CD4-positive, CD25-positive, alpha-beta regulatory T cell (primary cell): ENCODE measurements at places on chromosomes 6 and 20. TPM values are rescaled to one million over a fixed set of nuclear protein-coding genes. Genes with fewer than 3 reads are reported as not detected.

CNKSR3 gene
- total RNA-seq = 0.25 TPM

SSTR4 gene
- not detected for total RNA-seq

CST7 gene
- 30.7 TPM for total RNA-seq

SLC2A4RG gene
- total RNA-seq = 110 TPM

TRIM10 gene
- not detected for total RNA-seq

MAPK13 gene
- total RNA-seq = 68.7 TPM

FAM229B gene
- 0.49 TPM for total RNA-seq

FAM217A gene
- not detected for total RNA-seq

PSORS1C1 gene
- total RNA-seq = not detected

GRCh38 chr6:137823826-137824555 is 43.1 kb upstream of the TNFAIP3 start:
- H3K4me1 ChIP-seq = peaks cover 87% of the 10 kb centered on the region
- peak overlapping the region; percentile 77 for H3K4me3 ChIP-seq
- peak; percentile 90 for DNase-seq
- H3K27me3 ChIP-seq = no peaks in the 10 kb centered on the region
- no peaks in the 10 kb centered on the region for H3K36me3 ChIP-seq
- H3K27ac ChIP-seq = peak overlapping the region; percentile 97

GRCh38 chr6:92706976-92707375 is 712.4 kb downstream of the EPHA7 start:
- DNase-seq = no peak
- H3K36me3 ChIP-seq = no peaks in the 10 kb centered on the region
- no peaks in the 10 kb centered on the region for H3K27me3 ChIP-seq
- no peak overlapping the region for H3K4me3 ChIP-seq

DNA sequence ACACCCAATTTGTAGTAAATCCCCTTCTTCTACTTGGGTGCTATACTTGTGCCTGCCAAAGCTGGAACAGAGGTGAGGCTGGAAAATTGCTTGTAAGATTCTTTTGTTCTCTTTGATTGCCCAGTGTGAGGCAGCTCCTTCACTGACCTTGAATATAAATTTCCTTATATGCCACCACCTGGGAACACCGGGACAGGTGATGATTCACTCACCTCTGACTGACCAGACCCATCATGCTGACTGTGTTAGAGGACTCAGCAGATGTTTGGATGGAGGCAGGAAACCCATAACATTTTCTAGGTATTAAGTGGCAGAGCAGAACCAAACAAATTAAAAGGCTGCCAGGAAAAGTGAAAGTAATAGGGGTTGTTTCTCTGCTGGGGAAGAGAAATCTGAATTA is 120.9 kb downstream of the GRM1 start:
- no peak overlapping the region for H3K27ac ChIP-seq
- no peak for DNase-seq
- H3K36me3 ChIP-seq = no peaks in the 10 kb centered on the region
- H3K27me3 ChIP-seq = no peaks in the 10 kb centered on the region

DNA sequence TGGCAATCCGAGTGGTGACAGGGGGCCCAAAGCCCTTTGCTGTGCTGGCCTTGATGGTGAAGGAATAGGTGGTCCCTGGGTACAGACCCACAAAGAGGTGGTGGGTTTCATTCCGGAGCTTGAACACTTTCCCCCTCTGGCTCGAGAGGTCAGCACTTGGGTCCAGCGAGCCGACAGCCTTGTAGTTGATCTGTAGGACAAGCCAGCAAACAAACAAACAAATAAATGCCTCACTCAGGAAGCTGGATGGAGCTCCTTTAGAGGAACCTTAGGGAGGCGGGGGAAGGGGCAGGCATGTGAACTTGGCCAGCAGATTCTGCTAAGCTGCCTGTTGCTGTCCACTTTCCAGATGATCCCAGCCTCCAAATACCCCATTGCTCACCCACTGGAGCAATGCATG is 733.9 kb upstream of the CHD6 start:
- no peaks in the 10 kb centered on the region for H3K4me1 ChIP-seq
- DNase-seq = no peak
- H3K36me3 ChIP-seq = no peaks in the 10 kb centered on the region
- H3K4me3 ChIP-seq = no peak overlapping the region
- H3K27me3 ChIP-seq = no peaks in the 10 kb centered on the region
- no peak overlapping the region for H3K27ac ChIP-seq

DNA sequence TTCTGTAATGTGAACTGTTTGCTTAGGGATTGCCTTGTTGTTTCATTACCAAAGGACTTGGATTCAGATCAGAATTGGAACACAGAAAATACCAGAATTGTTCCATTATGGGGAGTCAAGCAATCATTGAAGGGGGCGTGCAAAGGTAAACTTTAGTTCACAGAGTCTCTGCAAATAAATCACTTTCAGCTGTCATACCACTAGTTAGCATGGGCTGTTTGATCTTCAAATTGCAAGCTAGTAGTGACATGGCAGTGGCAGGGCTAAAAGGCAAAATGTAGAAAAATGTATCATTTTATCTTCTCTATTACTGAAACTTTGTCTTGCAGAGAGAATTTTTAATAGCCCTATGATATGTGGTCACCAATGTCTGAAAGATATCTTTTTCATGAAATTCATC is 483.2 kb upstream of the NRSN1 start:
- no peaks in the 10 kb centered on the region for H3K36me3 ChIP-seq
- no peak overlapping the region for H3K27ac ChIP-seq
- H3K4me3 ChIP-seq = no peak overlapping the region

GRCh38 chr6:106188104-106188794 is 102.1 kb downstream of the PRDM1 start:
- peak overlapping the region; percentile 39 for H3K4me3 ChIP-seq
- no peaks in the 10 kb centered on the region for H3K27me3 ChIP-seq
- peak overlapping the region; percentile 34 for H3K27ac ChIP-seq
- DNase-seq = no peak
- peaks cover 53% of the 10 kb centered on the region for H3K4me1 ChIP-seq
